ENCODE measurements at places on chromosomes 7 and 10.

- DNase-seq: no peak
These were observed 207.4 kb downstream of the TMEM178B start for GRCh38 chr7:141281311-141281710.

GRCh38 chr7:76069238-76069638 lies 21.3 kb downstream of the MDH2 start:
- DNase-seq: no peak

DNA sequence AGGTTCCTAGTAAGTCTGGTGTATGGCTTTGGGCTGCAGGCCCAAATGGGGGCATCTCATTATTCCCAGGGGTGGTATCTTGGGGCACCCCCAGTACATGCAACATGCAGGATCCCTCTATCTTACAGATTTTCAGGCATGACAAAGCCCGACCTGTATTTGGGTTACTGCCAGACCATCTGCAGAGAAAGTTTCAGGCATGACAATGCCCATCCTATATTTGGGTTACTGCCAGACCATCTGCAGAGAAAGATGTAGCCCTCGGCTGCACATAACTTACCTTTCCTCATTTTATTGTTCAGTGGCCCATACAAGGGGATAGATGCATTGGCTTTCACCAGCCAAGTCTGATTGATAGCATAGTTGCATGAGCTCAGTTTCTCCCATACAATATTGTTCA lies 112.2 kb upstream of the RAB18 start:
- no peak for DNase-seq

DNA sequence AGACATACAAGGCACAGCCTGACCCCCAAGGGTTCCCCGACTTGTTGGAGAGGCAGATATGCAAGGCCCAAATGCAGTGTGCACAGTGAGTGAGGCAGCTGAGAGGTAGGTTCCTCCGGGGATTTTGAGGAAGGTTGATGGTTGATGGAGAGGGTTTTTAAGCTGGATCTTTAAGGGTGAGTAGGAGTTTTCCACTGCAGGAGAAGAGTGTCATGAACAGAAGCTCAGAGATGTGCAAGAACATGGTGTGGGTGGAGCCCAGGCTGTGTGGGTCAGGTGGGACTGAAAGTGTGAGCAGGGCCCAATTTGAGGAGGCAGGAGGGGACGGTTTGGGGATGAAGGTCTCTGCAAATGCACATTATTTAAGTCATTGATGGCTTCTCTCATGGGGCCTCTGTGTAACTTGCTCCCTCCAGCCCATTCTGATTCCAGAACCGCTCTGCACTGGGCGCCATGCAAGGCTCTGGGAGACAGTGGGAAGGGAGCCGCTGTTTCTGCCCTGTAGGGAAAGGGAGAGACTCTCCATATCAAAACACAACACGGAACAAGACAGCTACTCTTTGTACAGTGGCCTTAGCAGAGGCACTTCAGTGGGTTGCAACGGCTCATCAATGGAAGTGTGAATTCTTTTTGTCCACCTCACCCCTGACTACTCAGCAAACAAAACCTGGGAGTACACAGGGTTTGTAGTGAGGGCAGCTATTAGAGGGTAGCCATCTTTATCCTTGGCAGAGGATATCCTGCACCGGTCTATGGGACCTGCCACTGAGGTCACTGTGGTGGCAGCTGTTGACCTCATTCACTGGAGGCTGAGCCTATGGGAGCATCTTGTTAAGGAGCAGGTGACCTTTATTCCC lies 29.7 kb downstream of the RAMP3 start:
- DNase-seq: no peak

DNA sequence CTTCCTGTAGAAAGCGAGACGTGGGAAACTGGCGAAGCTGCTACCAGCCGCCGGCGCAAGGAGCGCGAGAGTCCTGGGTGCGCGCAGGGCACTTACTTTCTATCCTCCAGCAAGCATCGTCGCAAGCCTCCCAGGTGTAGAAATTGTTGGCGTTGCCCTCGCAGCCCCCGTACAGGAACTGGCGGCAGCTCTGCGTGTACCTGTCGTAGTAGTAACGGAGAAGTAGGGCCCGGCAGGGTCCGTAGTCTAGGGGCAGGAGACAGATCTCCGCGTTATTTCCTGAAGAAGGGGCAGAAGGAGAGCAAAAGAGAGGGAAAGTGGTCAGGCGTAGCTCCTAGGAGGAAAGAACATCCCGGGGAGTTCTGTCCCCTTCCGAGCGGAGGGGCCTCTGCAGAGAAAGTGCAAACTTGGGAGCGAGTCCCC lies 501 bp downstream of the TFPI2 start:
- peak; percentile 20 for DNase-seq

DNA sequence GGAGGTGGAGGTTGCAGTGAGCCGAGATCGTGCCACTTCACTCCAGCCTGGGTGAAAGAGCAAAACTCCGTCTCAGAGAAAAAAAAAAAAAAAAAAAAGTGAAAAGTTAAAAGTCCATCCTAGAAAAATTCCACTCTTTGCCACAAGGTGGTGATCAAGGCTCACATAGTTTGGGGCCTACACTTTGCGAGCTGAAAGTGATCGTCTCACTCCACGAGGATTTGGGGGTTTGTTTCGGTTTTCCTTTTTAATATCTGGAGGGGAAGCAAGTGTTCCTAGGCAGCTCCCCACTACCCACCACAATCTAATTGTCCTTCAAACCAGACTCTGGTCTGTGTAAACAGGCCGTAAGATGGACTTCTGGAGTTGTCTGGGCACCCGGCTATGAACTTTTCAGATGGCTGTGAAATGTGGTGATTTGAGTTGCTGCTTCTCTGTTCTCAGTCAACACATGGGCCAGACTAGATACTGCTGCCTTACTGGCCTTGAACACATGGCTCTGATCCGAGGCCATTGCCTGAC lies 27.1 kb downstream of the PRLHR start:
- DNase-seq: peak; percentile 28

DNA sequence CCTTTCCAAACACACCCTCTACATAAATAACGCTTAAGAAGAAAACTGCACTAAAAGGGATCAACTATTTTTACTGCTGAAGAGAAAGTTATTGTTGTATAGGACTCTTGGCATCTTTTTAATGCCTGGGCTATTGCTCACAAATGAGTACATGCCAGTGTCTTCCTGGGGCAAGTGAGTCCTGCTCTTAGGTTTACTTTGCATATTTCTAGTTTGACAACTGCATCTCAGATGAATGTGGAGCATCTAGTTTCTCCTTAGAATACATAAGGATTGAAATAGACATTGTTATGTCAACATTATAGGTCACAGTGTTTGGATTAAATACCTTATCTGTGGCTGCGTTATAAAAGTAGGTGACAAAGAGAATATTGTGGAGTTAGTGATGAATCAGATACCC lies 44.5 kb downstream of the PSMC2 start:
- no peak for DNase-seq

- no peak for DNase-seq
These were observed 12.7 kb upstream of the CACUL1 start for GRCh38 chr10:118767297-118768040.

DNA sequence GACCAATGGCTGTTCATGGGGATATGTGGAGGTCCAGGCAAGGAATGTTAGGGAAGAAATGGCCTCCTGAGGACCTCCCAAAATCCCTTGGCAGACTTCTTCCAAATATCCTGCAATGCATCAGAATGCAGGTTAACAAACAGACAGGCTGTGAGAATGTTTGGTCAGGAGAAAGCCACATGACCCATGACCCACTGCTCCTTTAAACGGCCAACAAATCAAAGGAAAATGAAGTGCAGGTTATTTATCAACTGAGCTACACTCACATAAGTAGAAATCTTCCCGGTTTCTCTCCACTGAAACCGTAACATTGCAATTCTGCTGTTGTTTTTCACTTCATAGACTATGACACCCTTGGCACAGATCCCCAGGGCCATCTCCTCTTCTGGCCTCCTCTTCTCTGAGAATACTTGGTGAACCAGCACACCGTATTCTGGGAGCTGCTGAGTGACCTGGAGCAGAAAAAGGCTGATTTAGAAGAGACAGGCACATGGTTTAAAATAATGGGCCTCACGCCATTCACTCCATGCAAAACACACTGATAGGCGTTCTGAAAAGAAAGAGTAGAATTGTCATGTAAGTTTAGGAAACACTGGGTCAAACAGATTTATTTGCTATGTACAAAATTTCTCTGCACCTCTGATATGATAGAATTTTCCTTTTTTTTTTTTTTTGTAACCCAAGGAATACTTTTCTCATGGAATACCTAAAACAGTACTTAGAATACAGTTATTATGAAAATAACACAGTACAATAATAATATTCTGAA lies 67.8 kb downstream of the FRMPD2 start:
- no peak for DNase-seq

DNA sequence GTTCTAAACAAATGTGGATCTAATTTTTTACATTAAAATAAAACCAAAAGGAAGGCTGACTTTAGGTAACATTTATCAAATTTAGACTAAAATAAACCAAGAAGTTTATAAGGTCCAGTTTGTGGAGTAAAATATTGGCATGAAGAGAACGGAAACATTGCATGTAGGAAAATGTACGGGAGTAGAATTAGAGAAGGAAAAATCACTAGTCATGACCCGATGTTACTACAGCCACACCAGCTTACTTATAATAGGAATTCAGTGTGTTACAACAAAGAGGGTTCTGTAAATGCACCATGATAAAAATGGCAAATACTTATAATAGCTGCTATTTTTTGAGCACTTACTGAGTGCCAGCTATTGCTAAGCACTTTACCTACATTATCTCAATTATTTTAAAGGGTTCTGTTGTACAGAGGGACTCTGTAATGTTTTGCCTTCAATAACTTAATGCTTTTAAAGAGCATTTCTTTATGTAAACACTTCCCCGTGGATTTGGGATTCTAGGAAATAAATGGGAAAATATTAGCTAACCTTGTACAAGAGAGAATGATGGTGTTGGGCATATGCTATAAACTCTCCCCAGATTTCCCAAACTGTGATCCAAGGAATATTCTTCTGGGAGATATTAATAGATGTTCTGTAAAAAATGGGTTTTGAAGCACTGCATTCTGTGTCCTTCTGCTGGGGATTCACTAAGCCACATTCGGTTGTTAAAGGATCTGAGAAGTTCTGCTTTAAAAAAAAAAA lies 296.7 kb downstream of the BBS9 start:
- no peak for DNase-seq

DNA sequence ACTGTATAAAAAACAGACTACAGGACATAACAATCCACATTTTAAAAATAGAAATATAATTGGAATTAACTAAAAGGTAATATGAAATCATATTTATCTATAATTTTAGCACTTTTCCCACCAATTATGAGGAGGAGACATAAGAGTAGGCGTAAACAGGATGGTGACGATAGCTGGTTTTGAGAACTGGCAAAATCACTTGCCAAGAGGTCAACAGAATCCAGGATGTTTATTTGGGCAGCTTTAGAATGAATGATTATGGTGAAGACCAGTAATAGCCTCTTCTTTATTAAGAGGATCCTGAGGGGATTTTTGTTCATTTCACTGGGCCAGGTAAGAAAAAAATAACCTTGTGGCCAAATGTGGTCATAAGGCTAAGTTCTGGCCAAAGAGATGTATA lies 67.2 kb downstream of the TPK1 start:
- no peak for DNase-seq

DNA sequence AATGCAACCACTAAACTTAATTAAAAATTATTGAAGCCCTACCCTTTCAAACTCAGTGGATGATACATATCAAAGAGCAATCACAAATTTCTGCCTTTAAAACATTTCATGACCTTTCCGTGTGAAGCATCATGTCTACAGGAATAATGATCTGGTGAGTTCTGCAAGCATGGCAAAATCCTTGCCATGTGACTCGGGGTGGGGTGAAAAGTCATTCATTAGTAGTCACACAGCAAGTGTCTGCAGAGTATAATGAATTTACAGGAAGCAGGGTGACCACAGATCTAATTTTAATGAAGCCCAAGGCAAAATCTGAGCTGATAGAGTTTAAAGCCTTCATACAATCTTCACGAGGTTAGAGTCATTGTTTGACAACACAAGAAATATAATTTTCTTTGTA lies 351.9 kb downstream of the THSD7A start:
- DNase-seq: no peak

DNA sequence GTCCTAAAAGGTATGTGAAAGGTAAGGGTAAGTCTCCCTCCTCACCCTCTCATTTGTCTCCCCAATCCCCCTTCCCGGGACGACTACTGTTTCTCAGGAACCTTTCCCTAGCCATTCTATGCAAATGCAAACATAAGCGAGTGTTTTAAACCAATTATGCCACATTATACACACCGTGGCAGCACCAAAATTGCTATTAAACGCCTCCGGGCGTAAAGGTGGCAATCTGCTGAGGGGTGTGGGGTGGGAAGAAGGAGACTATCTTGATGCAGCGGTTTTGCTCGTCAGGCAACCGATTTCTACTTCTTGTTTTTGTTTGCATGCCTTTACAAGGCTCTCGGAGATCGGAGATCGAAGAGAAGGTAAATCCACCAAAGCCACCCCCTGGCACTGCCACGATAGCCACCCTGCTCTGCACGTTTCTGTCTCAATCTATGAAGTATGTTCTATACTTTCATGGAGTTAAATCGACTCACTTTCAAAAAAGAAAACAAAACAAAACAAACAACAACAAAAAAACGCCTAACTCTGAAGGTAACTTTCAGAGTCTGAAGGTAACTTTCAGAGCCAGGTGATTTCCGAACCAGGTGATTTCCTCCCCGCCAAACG lies 46.0 kb upstream of the CDK1 start:
- no peak for DNase-seq

DNA sequence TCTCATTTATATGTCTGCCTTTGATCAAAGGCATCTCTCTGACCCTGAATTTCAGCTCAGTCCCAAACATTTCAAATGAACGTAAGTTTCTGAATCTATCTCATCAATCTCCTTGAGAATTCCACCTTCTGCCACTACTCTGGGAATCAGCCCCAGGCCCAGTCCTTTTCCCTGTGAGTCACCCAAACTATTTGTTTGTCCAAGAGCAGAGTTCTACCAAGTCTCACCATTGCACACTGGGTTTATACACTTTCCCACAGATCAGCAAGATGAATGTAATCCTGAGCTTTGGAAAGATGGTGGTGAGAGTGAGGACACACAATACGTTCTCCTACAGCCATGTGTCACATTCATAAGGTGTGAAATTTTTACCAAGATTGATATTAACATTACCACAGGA lies 251.3 kb upstream of the VWC2 start:
- DNase-seq: no peak

GRCh38 chr7:19772306-19772705 lies 1.1 kb downstream of the TMEM196 start:
- no peak for DNase-seq

DNA sequence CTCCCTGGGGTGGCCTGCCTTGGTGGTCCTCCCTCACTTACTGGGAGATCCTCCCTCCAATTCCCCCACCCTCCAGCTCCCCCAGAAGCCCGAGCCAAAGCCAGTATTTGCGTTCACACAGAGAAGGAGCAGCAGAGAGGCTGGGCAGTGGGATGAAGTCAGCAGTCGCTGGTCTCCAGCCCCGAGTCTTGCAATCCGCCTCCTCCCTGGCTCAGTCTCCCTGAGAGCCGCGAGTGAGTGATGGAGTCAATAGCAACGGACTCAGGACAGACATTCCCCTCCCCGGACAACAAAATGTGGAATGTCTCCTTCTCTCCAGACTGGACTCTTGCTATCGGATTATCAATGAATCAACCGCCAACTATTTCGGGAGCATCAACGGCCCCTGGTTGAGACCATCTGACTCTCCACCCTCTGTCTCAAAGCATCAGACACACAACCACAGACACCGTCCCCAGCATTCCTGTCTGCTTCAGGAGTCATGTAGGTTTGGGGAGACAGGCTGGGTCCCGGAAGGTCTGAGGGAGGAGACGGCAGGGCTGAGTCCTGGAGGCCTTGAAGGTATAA lies 178.4 kb downstream of the SH3PXD2A start:
- no peak for DNase-seq
